EL (cell line): ENCODE measurements at places on chromosomes 3 and 15.

- no peak for DNase-seq
Observed at GRCh38 chr3:86109434-86109833, 881.5 kb downstream of the VGLL3 start.

DNA sequence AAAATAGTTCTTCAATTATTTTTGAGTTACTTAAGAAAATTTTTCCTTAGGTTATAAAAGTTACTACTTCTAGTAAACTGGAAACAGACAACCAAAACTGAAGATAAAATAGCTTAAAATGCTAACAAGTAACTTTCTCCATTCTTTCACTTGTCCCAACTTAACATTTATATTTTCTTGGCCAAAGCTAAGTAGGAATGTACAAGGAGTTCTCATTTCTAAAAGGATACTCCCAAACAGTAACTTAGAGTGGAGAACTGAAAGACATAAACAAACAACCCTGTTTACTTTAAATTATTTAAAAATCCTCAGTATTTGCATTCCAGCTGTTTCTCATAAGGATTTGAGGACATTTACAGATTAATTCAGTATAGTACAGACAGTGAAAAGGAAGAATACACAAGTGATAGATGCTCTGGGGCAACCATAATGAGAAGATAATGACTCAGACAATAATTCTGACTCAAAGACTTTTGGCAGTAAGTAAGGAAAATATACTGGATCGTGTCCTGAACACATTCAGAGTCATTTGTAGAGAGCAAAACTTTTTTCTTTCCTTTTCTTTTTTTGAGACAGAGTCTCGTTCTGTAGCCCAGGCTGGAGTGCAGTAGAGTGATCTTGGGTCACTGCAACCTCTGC, 29.2 kb upstream of the ANXA2 start:
- peak; percentile 72 for DNase-seq

DNA sequence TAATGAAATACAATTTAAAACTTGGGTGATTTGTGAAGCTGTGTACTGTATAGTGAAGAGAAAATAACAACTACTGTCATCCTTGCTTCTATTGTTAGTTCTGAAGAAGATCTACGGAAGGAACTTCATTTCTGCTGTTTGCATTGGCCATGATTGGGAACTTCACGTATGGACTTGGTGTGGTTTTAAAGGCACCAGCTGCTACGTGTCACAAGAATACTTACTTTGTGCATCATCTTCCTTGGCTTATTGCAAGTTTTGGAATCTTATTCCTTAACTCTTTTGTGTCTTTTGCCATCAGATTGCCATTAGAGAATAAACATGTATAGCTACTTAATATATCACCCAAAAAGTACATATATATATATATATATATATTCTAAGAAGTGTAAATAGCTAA, 75.0 kb upstream of the VEPH1 start:
- no peak for DNase-seq

- DNase-seq, result peak; percentile 9
Observed at GRCh38 chr3:23302271-23302670, 99.1 kb downstream of the UBE2E2 start.

DNA sequence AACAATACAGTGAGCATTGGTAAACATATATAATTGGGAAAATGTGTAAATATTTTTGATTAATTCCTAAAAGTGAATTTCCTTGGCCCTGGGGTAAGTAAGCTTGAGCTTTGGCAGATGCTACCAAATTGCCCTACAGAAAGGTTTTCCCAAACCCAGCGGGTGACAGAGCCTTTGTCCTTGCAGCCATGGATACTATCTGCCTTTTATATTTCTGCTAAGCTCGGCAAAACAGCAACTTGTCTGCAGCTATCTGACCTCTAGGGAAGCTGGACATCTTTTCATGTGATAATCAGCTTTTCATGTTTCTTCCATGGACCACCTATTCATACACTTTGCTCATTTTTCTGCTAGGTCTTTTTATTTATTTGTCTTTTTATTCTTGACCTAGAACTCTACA, 64.7 kb upstream of the SEC22A start:
- no peak for DNase-seq

DNA sequence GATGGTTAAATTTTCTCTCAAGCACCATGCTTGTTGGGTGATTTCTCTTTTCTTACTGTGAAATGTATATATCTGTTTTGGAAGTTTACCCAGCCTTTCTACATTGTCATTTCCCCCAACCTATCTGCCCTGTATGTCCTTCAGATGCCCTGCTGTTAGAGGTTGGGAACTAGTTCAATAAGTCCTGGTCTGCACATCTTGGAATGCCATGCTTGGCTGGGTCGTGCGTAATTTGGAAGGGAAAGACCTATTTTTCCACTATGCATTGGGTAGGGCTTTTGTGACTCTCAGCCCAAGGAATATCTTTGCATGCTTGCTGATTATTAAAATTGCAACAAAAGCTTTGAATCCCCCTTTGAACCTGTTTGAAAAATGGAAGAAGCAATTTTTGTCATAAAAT, 63.8 kb downstream of the TRIM71 start:
- DNase-seq, result no peak

DNA sequence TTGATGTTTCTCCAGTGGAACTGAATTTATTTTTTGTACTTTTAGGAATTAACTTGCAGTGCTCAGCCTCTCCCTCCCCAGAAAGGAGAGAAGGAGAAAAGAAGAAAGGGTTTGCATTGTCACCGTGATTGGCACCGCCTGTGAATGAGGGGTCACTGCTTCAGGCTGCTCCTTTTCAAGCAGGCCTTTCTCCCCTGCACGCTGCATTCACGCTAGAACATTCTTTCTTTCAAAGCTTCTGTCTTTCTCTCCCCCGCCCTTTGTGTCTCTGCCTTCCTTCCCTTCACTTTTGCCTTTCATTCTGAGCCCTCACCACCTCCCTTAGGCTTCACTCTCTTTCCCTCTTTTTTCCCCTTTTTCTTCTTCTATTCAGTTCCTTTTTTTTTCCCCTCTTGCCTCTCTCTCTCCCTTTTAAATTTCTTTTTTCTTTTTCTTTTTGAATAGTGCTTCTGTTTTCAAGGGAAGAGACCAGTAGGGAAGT, 42.4 kb downstream of the ZNF710 start:
- no peak for DNase-seq

DNA sequence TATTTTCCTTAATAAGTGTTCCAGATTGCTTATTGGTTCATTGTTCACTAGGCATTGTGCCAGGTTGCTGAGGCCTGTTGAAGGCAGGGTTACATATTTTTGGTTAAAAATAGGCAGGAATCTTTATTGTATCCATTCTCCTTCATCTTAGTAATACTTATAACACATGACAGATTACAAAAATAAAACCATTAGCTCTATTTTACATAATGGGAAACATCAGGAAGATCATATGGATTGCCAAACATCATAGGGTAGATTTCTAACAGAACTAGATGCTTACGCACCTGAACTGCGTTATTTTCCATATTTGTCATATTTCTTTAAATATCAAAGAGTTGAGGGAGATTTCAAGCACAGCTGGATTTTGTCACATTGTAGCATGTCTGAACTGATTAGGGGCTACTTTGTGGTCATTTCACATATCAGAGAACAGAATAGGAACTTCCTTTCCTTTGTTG, 462.9 kb upstream of the SGO1 start:
- peak; percentile 59 for DNase-seq

DNA sequence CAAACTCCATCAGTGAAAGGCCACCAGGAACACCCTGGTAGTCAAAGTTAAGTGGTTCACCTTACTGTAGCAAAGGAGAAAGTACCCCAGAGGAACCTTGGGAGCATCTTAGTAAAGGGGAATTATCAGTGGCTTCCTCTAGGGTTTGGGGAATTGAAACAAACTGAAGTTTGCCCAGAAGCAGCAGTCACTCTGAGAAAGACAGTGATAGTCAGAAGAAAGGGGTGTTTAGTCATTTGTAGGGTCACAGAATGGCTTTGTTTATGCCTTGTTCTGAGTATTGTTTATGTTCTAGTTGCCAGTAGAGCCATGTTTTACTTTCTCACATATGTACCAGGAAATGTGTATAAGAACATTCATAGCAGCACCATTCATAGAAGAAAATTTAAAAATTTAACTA, 93.8 kb downstream of the FHIT start:
- DNase-seq, result no peak

- DNase-seq, result no peak
Observed at GRCh38 chr3:138890555-138891187, 55.9 kb upstream of the PIK3CB start.

- DNase-seq, result no peak
Observed at GRCh38 chr3:60742606-60743145, 508.6 kb downstream of the FHIT start.

DNA sequence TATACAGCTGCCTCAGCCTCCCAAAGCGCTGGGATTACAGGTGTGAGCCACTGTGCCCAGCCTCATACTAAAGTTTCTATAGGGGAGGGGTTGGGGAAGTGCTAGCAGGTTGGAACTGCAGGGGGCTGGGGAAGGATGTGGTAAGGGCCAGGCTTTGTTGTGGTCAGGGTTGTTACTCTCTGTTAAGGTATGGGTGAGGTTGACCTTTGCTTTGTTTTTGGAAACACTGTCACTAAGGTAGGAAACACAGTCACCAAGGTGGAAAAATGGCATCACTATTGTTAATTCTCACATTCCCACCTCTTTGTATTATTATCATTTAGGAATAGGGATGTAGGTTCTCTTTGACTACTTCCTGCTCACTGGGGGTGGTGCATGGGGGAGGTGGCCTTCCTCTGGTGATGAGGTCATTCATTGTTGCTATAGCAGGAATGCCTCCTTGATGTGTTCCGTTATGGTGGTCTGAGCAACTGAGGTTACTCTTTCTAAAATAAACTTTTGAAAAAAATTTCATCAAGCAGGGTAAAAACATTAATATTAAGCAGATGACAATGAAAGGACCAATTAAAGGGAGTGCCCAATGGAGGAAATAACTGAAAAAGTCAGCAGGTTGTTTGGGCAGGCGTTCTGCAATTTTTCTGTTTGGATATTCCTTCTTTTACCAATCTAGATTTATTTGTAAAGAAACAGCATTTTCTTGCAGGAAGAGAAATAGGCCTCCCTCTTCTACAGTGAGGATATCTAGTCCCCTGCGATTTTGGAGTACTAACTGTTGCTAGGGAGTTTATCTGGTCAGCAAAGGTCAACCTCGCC, 150.5 kb downstream of the WDR76 start:
- DNase-seq, result no peak

GRCh38 chr15:53564647-53565046, 194.8 kb downstream of the WDR72 start:
- no peak for DNase-seq

- DNase-seq, result no peak
Observed at GRCh38 chr3:4140921-4141320, 162.2 kb upstream of the SETMAR start.

DNA sequence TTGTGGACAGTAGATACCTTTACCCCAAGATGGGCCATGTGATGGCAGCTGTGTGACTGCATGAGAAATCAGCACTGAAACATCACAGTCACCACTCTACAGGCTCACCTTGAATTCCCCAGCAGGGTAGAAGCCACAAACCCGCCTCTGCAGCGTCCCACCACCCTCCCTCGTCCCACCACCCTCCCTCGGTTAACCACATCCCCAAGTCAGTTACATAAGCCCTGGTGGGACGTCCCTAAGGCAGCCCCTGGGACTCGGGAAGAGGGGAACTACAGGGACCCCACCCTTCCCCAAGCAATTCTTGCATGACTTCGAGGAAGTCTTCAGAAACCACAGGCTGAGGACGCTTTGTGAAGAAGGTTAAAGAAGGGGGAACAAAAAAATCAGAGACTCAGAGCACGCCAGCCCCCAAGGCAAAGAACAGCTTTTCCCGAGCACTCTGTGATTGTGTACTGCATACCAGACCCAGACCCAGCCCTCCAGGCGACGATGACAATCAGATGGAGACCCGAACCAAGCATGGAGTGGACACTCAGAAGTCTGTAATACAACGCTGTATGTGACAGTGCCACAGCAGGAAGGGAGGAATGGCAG, 60.5 kb downstream of the SH3BP5 start:
- DNase-seq, result no peak

DNA sequence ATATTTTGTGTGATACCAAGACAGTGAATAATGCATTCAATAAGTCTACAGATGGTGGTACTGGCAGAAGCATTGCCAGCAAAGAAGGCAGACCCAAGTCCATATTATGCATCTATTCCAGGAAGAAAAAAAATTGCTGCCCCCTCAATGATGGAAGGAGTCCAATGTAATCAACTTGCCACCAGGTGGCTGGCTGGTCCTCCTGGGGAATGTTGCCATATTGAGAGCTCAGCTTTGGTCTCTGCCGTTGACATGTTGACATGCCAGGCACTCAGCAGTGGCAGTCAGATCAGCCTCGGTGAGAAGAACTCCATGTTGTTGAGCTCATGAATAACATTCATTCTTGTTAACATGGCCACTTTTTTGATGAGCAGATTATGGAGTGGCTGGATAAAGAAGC, 298.5 kb downstream of the IGSF11 start:
- no peak for DNase-seq

GRCh38 chr3:185847506-185847905, 22.7 kb upstream of the IGF2BP2 start:
- DNase-seq, result peak; percentile 75

- DNase-seq, result no peak
Observed at GRCh38 chr3:71389911-71390573, 193.5 kb downstream of the FOXP1 start.

DNA sequence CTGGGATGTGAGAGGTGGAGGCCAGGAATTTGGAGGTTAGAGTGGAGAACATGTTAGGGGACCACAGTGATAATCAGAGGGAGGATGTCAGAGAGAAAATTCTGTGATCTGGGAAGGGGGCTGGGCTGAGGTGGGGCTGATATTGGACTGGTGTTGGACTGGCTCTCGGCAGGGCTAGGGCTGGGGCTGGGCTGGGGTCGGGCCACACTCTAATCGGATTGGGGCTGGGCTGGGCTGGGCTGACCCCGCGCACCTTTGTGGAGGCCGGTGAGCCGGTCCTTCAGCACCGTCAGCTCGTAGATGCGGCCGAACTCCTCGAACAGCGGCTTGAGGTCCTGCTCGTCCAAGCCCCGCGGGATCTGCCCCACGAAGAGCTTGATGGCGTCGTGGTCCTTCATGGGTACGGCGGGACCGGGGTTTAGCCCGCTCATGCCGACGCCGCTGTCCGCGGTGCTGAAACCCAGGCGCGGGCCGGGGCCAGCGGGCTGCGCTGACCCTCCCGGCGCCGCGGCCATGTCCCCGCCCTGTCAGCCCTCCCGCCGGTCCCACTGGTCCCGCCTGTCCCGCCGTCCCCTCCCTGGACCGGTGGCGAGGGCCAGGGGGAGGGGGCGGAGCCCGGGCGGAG, 485 bp downstream of the CELF6 start:
- peak; percentile 48 for DNase-seq
